Purkinje cell (primary cell): ENCODE measurements at places on chromosomes 12 and 14. TPM values are rescaled to one million over a fixed set of nuclear protein-coding genes. Genes with fewer than 3 reads are reported as not detected.

Gene NYNRIN
- 0.05 and 0.87 TPM in 2 replicates for polyA plus RNA-seq

Gene PROX2
- 0.18 TPM in 1 of 2 replicates, not detected in the other for polyA plus RNA-seq

Gene MOAP1
- polyA plus RNA-seq = 170 and 188 TPM in 2 replicates

Gene PTPRQ
- polyA plus RNA-seq = not detected in 2 replicates

Gene FSCB
- not detected in 2 replicates for polyA plus RNA-seq

Gene AKAP6
- 142 and 178 TPM in 2 replicates for polyA plus RNA-seq

Gene TMTC1
- 43.2 and 49.8 TPM in 2 replicates for polyA plus RNA-seq

Gene EML5
- polyA plus RNA-seq = 0.43 and 1.4 TPM in 2 replicates

Gene PTGER2
- polyA plus RNA-seq = not detected in 2 replicates

Gene GRIP1
- 6.8 and 7.0 TPM in 2 replicates for polyA plus RNA-seq

Gene WDHD1
- polyA plus RNA-seq = 3.3 and 3.8 TPM in 2 replicates

Gene DGKA
- polyA plus RNA-seq = 2.0 and 9.5 TPM in 2 replicates

Gene NPFF
- 0.91 TPM in 1 of 2 replicates, not detected in the other for polyA plus RNA-seq
